AG09319 (cell line): ENCODE measurements at places on chromosomes 3 and 15.
A peak's percentile ranks its signal among the peaks of the same experiment; 100 is the strongest.

DNA sequence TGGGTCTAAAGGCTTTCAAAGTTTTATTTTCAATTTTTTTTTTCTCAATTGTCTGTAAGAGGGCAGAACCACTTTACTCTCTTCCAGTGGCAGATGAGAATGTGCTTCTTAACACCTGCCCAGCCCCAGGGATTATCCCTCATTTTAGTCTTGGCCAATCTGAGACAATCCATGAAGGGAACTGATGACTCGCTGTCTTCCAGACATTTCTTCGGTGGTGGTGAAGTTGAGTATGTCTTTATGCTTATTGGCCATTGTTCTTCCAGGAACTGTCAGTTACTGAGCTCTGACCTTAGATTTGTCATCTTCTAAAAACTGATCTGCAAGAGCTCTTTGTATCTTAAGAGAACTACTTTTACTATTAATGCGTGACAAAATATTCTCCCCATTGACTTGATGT is 139.5 kb downstream of the TJP1 start:
- no peak for DNase-seq

- DNase-seq: no peak
These were observed 327.8 kb downstream of the GBE1 start for GRCh38 chr3:81433675-81434074.

GRCh38 chr3:183878071-183878470 is 6.6 kb downstream of the PARL start:
- DNase-seq: no peak

GRCh38 chr3:33932010-33932764 is 133.8 kb downstream of the PDCD6IP start:
- DNase-seq: no peak

DNA sequence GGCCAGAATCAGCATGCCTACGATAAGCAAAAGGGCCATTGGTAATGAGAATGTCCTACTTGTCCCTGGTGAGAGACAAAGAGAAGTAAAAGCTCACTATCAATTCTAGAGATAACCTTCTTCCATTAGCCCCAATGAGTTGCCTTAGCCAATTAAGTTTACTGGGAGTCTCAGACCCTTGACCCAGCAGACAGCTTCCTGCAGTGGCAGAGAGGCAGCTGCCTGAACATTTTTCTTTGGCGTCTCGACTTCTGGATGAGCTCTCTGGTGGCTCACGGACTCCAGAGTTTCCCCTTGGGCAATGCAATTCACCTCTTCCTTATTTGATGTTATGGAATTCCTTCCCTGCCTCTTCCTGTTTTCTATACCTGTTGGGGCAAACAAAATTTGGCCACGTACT is 1034.4 kb downstream of the NAALADL2 start:
- no peak for DNase-seq

DNA sequence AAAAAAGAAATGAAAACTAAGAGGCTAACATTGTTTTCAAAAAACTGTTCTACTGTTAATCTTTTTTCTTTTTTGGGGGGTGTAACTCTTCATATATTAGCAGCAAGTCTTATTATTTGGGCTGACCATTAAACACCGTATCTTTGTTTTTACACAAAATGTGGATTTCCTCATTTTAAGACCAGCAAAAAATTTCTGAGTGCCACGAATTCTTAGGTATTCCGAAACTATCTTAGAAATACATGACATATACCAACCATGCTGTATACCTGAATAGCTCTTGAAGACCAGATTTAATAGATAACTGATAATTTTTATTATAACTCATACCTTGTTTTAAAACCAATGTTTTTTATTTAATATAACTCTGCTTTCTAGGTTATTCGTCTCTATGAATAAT is 620 bp upstream of the TTC23 start:
- no peak for DNase-seq

DNA sequence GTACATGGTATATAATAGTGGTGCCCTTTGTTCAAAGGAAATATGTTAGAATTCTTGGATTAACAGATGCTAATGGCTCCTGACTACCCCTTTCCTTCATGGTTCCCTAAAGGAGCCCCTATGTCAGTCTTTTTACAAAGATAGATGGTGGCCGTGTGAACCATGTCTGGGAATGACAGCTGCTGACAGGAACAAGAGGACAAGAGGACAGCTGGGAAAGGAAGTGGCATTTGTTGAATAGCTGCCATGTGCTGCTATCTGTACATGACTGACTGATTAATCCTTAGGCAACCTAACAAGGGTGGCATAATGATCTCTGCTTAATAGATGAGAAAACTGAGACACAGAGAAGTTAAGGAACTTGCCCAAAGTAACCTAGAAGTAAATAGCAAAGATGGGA is 321.7 kb downstream of the ZNF621 start:
- DNase-seq: no peak

GRCh38 chr3:104629038-104629437 is 737.7 kb upstream of the ALCAM start:
- DNase-seq: no peak

GRCh38 chr3:141076797-141077571 is 25.8 kb downstream of the SPSB4 start:
- DNase-seq: no peak

DNA sequence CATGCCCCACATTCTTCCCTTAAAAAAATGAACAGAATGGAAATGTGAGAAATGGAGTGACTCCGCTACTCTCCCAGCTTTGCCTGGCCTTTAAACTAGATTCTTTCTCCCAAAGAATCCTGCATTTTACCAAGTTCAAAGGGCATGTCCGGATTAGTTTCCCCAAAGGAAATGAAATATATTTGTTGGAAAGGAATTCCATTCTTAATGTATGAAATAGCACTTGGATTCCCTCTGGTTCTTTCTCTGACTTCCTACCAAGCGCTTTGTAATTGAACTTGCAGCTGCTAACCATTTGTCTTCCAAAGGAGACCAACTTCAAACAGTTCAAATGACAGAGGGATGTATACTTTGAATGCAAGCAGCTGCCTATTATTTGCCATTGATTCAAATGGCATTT is 18.9 kb downstream of the MAP2K1 start:
- no peak for DNase-seq

GRCh38 chr15:47363653-47364052 is 353.7 kb upstream of the SEMA6D start:
- DNase-seq: no peak

DNA sequence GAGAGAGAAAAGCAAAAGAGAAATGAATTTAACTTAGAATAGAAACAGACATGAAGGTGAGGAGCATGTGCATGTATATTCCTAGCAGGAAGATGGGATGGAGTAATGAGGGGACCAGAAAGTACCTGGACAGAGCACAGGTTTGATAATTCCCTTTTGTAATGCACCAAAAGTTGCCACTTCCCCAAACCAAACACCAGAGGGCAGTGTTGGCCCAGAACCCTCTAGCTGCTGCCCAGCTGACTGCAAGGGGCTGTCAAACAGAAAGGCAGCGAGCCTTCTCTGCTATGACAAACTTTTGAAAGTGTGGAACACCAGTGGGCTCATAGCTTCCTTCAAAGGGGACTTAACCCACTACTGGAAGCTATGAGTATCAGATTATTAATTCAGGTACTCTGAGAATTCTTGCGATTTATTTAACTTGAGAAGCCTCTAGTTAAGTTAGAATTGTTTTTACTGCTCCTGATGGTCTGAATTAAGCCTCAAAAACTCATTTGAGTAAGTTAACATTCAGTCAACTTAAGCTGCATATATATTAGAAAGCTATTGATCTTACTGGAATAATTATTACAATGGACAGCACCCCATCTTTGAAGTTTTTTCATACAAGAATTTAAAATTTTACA is 234.9 kb downstream of the NEK10 start:
- DNase-seq: peak; percentile 40

DNA sequence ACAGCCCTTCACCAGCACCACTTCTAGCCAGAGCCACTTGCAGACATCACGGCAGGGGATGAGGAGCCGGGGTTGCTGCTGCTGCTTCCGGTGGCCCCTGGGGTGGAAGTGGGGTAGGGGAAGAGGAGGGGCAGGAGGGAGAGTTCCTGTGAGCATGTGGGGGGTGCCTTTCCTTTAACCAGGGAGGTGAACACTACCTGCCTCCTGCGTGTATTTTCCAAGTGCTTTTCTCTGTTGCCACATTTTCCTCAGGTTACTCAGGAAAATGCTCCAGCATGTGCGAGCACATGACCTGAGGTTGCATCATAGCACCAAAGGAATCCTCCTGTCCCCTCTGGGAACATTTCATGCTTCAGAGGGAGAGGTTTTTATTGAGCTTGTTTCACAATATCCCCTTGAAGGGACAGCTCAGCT is 12.2 kb upstream of the SACM1L start:
- no peak for DNase-seq

GRCh38 chr3:50464569-50464968 is 38.9 kb downstream of the CACNA2D2 start:
- DNase-seq: no peak

GRCh38 chr3:12483410-12483809 is 870 bp upstream of the TSEN2 start:
- DNase-seq: no peak

DNA sequence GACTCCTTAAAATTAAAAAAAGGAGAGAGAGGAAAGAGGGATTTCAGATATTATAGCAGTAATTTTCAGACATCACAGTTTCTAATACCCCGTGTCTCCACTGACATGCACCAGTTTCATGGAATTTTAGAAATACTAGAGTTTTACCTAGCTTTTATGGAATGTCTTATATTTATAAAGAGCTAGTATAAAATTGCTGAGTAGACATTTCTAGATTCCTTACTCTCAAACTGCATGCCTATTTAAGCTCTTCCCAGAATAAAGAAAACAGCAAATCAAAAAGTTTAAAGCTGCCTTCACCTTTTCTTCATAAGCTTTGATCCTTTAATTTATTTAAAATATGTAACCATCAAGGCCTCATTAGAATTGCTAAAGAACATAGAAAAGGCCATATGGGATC is 247.4 kb upstream of the IL12A start:
- DNase-seq: no peak

DNA sequence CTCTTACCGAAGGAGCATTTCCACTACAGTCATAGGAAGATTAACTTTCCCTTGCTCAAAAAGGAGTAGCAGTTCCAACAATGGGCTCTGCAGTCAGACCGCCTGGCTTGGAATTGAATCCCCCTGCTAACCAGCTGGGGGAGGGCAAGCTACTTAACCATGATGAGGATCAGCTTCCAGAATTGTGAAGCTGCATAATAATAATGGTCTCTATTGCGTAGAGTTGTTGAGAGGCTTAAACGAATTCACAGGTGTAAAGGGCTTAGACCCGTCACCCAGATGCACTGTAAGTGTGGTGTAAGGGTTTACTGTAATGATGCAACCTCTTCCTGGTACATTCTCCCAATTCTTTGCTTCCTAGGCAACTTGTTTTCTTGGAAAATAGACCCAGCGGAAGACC is 185.2 kb upstream of the RGMA start:
- DNase-seq: no peak

DNA sequence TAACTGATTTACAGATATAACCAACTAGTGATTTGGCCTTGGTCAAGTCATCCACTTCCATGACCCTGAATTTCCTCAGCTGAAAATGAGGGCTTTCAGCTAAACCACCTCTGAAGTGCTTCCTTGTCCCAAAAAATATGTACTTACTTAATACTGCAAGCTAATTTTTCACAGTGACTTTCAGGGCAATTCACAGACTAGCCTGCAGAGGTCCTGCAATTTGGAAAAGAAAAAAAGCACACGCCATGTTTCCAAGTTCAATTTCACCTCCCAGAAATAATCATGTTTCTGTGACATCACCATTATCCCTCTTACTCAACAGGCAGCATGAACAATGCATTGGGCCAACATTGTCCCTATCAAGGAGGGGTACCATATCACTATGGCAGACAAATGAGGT is 218.2 kb downstream of the SHOX2 start:
- no peak for DNase-seq
